Mesothelial cell of epicardium (in vitro differentiated cells): ENCODE measurements at places on chromosomes 3 and 15. TPM values are rescaled to one million over a fixed set of nuclear protein-coding genes. Genes with fewer than 3 reads are reported as not detected.

The STXBP5L gene
- 1.7 to 2.5 TPM (median 1.7 TPM) in 3 replicates for total RNA-seq

The GOLGA8N gene
- total RNA-seq, result 9.9 to 15.4 TPM (median 12.2 TPM) in 3 replicates

The TRPM1 gene
- not detected in 3 replicates for total RNA-seq

The C3orf49 gene
- total RNA-seq, result not detected in 3 replicates

The CDHR4 gene
- total RNA-seq, result 0.27 to 0.42 TPM in 2 of 3 replicates, not detected in the other

The CCDC39 gene
- total RNA-seq, result not detected in 3 replicates

The TMEM266 gene
- 1.8 to 2.0 TPM (median 2.0 TPM) in 3 replicates for total RNA-seq

DNA sequence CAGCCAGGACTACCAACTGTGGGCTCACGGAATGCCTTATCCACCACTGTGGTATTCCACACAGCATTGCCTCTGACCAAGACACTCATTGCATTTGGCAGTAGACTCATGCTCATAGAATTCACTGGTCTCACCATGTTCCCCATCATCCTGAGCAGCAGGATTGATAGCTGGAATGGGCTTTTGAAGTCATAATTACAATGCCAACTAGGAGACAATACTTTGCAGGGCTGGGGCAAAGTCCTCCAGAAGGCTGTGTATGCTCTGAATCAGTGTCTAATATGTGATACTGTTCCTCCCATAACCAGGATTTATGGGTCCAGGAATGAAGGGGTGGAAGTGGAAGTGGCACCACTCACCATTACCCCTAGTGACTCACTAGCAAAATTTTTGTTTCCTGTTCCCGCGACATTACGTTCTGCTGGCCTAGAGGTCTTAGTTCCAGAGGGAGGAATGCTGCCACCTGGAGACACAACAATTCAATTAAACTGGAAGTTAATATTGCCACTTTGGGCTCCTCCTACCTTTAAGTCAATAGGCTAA, 58.6 kb upstream of the CCDC80 start:
- DNase-seq, result no peak
- peaks cover 2% of the 10 kb centered on the region for H3K36me3 ChIP-seq
- no peaks in the 10 kb centered on the region for H3K27me3 ChIP-seq
- peaks cover 16% of the 10 kb centered on the region for H3K4me1 ChIP-seq
- no peak overlapping the region for H3K27ac ChIP-seq

DNA sequence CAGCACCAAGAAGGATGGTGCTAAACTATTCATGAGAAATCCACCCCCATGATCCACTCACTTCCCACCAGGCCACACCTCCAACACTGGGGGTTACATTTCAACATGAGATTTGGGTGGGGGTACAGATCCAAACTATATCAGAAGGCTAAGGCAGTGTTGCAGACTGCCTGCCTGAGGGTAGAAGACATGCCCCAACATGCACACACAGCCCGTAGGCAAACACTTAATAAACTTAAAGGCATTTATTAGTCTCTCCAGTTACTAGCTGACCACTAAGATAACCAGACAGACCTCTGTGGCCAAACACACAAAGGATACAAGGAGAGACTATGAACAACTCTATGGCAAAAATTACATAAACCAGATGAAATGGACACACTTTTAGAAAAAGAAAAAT, 10.2 kb downstream of the FAM162A start:
- H3K4me1 ChIP-seq, result peaks cover 23% of the 10 kb centered on the region
- H3K4me3 ChIP-seq, result no peak overlapping the region
- DNase-seq, result no peak
- H3K27ac ChIP-seq, result peak overlapping the region; percentile 60

- H3K36me3 ChIP-seq, result no peaks in the 10 kb centered on the region
- H3K27ac ChIP-seq, result no peak overlapping the region
- peaks cover 5% of the 10 kb centered on the region for H3K4me1 ChIP-seq
Measured at GRCh38 chr3:160812304-160812703, 56.3 kb downstream of the PPM1L start.

DNA sequence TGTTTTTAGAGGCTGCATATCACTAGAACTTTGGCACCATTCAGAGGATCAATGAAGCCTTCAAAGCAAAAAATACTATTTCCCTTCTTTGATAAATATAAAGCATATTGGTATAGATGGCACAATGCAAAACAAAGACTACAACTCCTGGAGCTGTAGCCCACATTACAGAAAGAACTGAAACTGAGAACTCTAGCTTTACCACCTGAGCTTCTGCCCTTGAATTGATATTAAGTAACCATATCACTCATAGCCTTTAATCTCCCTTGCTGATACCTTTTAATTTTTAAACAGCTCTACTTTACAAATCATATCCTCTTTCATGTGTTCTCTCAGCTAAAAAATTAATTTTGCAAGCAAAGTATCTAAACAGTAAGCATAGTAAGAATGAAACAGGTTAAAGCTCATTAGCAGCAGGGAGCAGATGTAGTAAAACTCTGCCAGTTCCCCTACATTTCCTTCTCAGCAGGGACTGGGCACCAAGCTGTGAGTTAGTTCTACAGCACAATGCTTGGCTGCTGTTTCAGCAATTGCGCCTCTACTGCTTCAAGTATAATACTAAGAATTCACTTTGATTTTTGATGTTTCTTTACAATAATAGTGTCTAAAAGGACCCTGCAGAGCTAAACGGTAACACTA, 97.9 kb upstream of the NANOGP8 start:
- no peaks in the 10 kb centered on the region for H3K27me3 ChIP-seq
- peaks cover 19% of the 10 kb centered on the region for H3K4me1 ChIP-seq
- peak overlapping the region; percentile 34 for H3K27ac ChIP-seq

DNA sequence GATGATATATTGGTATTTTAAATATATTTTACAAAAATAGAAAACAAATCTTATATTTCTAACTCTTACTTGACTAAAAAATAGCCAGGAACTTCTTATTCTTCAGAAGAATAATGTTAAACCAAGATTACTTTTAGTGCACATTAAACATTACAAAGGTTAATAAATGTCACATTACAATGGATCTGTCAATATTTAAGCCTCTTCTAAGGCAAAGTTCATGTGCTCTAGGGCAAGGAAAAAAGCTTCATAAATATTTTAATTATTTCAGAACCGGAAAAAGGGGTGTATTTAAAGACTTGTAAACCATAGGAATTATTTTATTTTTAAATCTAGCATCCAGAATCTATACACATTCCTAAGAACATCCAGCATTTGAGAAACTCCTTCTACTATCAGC, 166.9 kb upstream of the ROBO2 start:
- no peaks in the 10 kb centered on the region for H3K36me3 ChIP-seq
- peaks cover 22% of the 10 kb centered on the region for H3K4me1 ChIP-seq
- no peak overlapping the region for H3K27ac ChIP-seq
- DNase-seq, result no peak
- peaks cover 1% of the 10 kb centered on the region for H3K27me3 ChIP-seq
- no peak overlapping the region for H3K4me3 ChIP-seq

GRCh38 chr15:93154666-93155065, 65.7 kb upstream of the RGMA start:
- DNase-seq, result no peak
- no peak overlapping the region for H3K4me3 ChIP-seq
- H3K36me3 ChIP-seq, result peaks cover 1% of the 10 kb centered on the region
- no peaks in the 10 kb centered on the region for H3K4me1 ChIP-seq

- H3K27me3 ChIP-seq, result no peaks in the 10 kb centered on the region
- no peak for DNase-seq
- peak overlapping the region; percentile 94 for H3K27ac ChIP-seq
- no peaks in the 10 kb centered on the region for H3K36me3 ChIP-seq
- H3K4me3 ChIP-seq, result peak overlapping the region; percentile 93
- peaks cover 23% of the 10 kb centered on the region for H3K4me1 ChIP-seq
Measured at GRCh38 chr15:42919799-42920518, 619 bp downstream of the TTBK2 start.

- no peaks in the 10 kb centered on the region for H3K36me3 ChIP-seq
- H3K4me1 ChIP-seq, result no peaks in the 10 kb centered on the region
- H3K27ac ChIP-seq, result no peak overlapping the region
- H3K4me3 ChIP-seq, result no peak overlapping the region
Measured at GRCh38 chr3:81592101-81592500, 169.3 kb downstream of the GBE1 start.

DNA sequence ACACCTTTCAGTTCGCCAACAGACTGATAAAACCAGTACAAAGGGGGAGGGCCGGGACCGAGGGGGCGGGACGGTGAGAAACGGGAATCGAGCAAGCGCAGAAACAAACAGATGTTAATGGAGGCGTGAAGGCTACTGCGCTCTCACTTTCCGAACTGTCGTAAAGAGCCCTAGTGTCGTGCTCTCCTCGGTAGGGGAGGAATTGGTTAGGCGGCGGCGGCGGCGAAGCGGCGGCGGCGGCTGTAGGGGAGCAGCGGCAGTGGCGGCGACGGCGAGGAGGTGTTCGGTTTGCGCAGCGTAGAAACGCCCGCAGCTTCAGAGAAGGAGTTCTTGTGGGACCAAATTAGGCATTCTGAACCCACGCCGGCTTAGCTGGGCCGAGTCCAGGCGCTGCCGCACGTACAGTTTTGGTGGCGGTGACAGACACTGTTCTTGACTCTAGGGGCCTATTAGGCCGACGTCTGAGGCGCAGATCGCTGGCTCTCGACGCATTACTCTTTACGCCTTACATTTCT, at the start of gene RNF111:
Gene RNF111, plus strand, starts transcription at position 173 of the 515 bp plus-strand sequence. CDS start 43,160 bp downstream, outside the sequence.
- peaks cover 6% of the 10 kb centered on the region for H3K27me3 ChIP-seq
- DNase-seq, result peak; percentile 63
- H3K36me3 ChIP-seq, result peaks cover 8% of the 10 kb centered on the region
- peak within 1 kb of the TSS; percentile 94 for H3K27ac ChIP-seq

DNA sequence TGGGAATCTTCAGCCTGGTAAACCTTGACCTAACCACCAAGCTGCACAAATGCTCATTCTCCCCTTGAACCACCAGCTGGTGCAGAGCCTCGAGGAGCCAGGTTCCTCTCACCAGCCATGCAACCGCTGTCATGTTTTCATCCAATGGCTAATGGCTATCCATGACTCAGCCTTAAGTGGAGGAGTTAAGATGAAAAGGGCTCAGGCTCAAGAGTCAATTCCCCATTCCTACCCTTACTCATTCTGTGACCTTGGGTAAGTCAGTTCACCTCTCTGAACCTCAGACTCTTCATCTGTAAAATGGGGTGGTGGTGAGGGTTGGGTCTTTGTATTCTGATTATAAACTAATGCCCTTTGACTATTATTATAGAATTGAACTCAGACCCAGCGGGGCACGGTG, 515.6 kb downstream of the SHQ1 start:
- peaks cover 22% of the 10 kb centered on the region for H3K27me3 ChIP-seq
- H3K4me3 ChIP-seq, result no peak overlapping the region
- H3K4me1 ChIP-seq, result peaks cover 17% of the 10 kb centered on the region
- no peak overlapping the region for H3K27ac ChIP-seq
- no peak for DNase-seq

GRCh38 chr15:98703126-98703685, 54.9 kb downstream of the IGF1R start:
- peak overlapping the region; percentile 4 for H3K27ac ChIP-seq
- no peaks in the 10 kb centered on the region for H3K27me3 ChIP-seq
- DNase-seq, result no peak
- peaks cover 29% of the 10 kb centered on the region for H3K4me1 ChIP-seq
- H3K4me3 ChIP-seq, result no peak overlapping the region

DNA sequence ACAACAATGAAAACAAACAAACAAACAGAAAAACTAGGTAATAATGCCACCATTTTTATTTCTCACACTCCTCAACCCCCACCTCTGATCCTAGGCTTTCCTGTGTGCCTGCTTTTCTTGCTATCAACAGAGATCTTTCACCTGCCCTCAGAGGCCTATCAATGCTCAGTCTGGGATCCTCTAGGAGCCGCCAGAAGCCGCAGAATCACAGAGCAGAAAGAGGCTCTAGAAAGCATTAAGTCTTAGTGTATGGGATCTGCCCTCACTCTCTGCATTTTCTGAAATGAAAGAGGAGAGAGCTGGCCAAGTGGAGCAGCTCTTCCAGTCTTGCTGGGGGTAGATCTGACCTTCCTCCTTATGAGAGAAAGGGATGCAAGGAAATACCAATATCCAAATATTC, 306.8 kb downstream of the TUSC7 start:
- peaks cover 16% of the 10 kb centered on the region for H3K4me1 ChIP-seq
- H3K36me3 ChIP-seq, result no peaks in the 10 kb centered on the region
- no peak overlapping the region for H3K27ac ChIP-seq
- H3K4me3 ChIP-seq, result no peak overlapping the region
- DNase-seq, result no peak
- peaks cover 9% of the 10 kb centered on the region for H3K27me3 ChIP-seq

DNA sequence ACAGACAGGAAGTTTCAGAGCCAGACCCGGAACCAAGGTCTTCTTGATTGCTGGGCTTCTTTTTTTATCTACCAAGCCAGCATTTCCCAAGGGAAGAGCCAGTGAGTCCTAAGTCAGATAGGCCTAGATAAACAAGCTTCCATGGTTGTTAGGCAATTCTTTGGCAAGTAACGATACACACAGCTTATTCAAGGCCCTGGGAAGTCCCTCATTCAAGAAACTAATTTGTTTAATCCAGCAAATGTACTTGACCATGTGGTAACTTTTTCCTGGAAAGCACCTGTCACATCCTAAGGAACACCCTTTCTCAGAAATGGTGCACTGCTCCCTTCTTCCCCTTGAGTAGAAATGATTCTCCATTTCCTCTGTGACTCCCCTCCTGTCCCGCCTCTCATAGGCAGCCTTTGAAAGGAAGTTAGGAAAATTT, 209.9 kb downstream of the ITPR1 start:
- H3K27me3 ChIP-seq, result no peaks in the 10 kb centered on the region
- no peaks in the 10 kb centered on the region for H3K4me1 ChIP-seq
- no peak overlapping the region for H3K4me3 ChIP-seq
- no peak overlapping the region for H3K27ac ChIP-seq

- no peaks in the 10 kb centered on the region for H3K4me1 ChIP-seq
- no peak for DNase-seq
- no peak overlapping the region for H3K27ac ChIP-seq
- H3K27me3 ChIP-seq, result no peaks in the 10 kb centered on the region
- no peak overlapping the region for H3K4me3 ChIP-seq
Measured at GRCh38 chr15:90917569-90917968, 14.5 kb downstream of the MAN2A2 start.

GRCh38 chr3:175940881-175941280, 1081.7 kb downstream of the NAALADL2 start:
- no peak overlapping the region for H3K27ac ChIP-seq
- H3K27me3 ChIP-seq, result no peaks in the 10 kb centered on the region
- H3K4me1 ChIP-seq, result no peaks in the 10 kb centered on the region

DNA sequence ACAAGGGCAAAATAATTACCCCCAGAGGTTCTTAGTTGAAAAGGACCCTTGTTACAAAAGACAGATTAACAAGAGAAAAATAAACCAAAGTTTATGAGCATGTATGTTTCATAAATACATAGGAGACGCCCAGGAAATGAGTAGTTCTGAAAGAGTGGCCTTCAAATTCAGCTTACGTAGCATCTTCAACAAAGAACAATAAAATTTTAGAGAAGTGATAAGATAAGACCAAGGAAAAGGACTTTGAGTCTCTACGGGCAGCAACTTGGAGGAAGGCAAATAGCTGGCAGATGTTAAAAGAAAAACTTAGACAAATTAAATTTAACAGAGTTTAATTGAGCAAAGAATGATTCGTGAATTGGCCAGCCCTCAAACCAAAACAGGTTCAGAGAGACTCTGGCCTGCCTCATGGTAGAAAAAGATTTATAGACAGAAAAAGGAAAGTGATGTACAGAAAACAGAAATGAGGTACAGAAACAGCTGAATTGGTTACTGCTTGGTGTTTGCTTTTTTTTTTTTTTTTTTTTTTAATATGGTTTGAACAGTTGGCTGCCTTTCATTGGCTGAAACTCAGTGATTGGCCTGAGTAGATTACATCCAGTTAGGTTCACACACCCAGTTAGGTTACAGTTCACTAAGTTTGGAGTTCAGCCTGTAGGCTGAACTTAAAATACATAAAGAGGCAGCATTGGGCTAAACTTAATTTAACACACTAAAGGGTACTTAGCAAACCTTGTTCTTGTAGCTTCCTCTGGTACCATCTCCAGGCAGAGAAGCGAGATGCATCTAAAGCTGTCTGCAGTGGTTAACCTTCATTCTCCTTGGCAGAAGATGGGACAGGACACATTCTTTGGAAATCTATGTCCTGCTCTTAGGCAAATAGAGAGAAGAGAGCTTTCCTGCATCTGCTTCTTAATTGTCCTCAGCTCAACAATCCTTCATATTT, 23.2 kb downstream of the C2CD4B start:
- no peak for DNase-seq
- peaks cover 5% of the 10 kb centered on the region for H3K4me1 ChIP-seq
- peaks cover 2% of the 10 kb centered on the region for H3K27me3 ChIP-seq
